Lower leg skin (tissue), 4 donors: ENCODE measurements at places on chromosomes 13 and 19. TPM values are rescaled to one million over a fixed set of nuclear protein-coding genes. Genes with fewer than 3 reads are reported as not detected.

- no peak for DNase-seq
Observed at GRCh38 chr13:27321468-27322431, 51.1 kb downstream of the RASL11A start.

DNA sequence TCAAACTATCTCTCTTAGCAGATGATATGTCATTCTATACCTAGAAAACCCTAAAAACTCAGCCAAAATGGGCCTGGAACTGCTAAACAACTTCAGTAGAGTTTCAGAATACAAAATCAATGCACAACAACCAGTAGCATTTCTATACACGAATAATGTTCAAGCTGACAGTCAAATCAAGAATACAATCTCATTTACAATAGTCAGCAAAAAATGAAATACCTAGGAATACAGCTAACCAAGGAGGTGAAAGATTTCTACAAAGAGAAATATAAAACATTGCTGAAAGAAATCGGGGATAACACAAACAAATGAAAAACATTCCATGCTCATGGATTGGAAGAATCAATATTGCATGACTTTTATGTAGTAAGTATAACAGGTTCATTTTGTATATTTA, 804.8 kb downstream of the SLITRK1 start:
- DNase-seq: no peak

- no peak for DNase-seq
Observed at GRCh38 chr13:45508776-45509175, 44.0 kb downstream of the COG3 start.

Gene ZNF224
- 21.6 TPM for total RNA-seq

Gene YJEFN3
- total RNA-seq: 0.15 TPM

- peak; percentile 66 for DNase-seq
Observed at GRCh38 chr19:18058208-18059009, 28.3 kb downstream of the IL12RB1 start.

- no peak for DNase-seq
Observed at GRCh38 chr13:97220151-97220900, 1.8 kb upstream of the MBNL2 start.

- DNase-seq: no peak
Observed at GRCh38 chr13:94860981-94861407, 148.6 kb upstream of the SOX21 start.

GRCh38 chr19:54271106-54271505, 9.8 kb downstream of the LILRB2 start:
- DNase-seq: peak; percentile 85

Gene LRRC4B
- total RNA-seq: 0.25 TPM

Gene ING1
- 14.1 TPM for total RNA-seq

Gene IL11
- 0.23 TPM for total RNA-seq

Gene UHRF1
- total RNA-seq: 1.2 TPM

Gene PEAK3
- 0.64 TPM for total RNA-seq

- DNase-seq: no peak
Observed at GRCh38 chr19:10823690-10824089, 12.3 kb downstream of the TMED1 start.

GRCh38 chr13:82688400-82688994, 1193.8 kb downstream of the SLITRK1 start:
- DNase-seq: no peak

DNA sequence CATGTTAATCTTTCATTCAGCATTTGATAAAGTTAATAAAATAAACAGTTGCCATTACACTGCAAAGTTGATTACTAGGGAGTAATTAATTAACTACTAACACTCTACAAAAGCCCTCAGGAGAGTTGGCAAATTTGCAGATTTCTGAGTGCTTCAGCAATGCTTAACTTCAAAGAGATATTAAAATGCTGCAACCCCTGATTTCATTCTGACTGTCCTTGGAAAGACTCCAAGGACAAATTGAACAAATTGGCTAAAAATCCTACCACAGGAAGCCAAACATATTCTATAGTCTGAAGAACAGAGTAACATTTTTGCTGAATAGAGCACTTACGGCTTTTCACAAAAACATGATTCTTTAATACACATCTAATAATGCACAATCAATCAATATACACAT, 1543.0 kb downstream of the SLITRK5 start:
- no peak for DNase-seq

DNA sequence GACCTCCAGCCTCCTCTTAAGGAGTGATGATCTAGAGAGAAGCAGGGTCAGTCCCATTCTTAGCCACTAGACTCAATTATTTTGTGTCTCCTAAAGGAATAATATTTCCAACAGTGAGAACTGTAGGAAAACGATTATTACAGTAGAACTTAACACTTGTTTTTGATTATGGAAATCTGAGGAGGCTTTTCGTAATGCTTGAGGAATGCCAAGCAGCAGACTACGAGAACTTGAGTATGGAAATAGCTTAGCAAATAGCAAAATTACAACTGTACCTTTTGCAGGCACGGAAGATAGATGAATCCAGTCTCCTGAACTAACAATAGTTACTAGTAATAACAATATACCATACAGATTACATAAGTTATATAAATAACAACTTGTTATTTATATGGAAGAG, 12.2 kb downstream of the BRD4 start:
- DNase-seq: no peak

DNA sequence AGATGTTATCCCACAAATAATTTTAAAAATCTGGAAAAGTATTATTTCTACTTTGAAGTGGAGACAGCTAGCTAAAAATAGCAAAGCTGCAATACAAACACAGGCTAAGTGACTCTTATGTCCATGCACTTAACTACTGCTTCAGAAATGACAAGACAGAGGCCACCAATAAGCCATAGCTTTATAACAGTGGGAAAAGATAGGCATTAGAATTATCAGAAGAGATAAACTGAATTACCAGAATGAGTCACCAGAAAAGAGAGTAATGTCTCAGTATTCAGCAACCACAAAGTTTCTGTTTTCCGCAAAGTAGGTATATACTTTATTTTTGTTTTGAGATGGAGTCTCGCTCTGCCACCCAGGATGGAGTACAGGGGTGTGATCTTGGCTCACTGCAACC, 17.1 kb downstream of the CLN5 start:
- DNase-seq: no peak

- DNase-seq: no peak
Observed at GRCh38 chr13:98915563-98915962, 62.3 kb downstream of the DOCK9 start.

Gene HCST
- 8.4 TPM for total RNA-seq

GRCh38 chr13:41939398-41939797, 21.5 kb downstream of the VWA8 start:
- DNase-seq: no peak

Gene NLRP5
- not detected for total RNA-seq

DNA sequence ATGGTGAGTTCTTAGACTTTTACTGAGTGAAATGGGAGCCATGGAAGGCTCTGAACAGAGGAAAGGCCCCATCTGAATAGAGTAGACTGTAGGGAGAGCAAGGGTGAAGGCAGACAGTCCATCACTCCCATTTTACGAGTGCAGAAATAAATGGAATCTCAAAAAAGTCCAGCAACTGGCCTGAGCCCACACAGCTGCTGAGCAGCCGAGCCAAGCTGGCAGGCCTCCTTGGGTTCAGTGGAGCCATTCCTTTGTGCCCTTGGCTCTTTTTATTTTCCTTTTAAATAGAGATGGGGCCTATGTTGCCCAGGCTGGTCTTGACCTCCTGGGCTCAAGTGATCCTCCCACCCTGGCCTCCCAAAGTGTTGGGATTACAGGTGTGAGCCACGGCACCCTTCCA, 1.0 kb upstream of the MYH14 start:
- no peak for DNase-seq

Gene FBXO17
- total RNA-seq: 34.4 TPM

Gene EVI5L
- 19.9 TPM for total RNA-seq

DNA sequence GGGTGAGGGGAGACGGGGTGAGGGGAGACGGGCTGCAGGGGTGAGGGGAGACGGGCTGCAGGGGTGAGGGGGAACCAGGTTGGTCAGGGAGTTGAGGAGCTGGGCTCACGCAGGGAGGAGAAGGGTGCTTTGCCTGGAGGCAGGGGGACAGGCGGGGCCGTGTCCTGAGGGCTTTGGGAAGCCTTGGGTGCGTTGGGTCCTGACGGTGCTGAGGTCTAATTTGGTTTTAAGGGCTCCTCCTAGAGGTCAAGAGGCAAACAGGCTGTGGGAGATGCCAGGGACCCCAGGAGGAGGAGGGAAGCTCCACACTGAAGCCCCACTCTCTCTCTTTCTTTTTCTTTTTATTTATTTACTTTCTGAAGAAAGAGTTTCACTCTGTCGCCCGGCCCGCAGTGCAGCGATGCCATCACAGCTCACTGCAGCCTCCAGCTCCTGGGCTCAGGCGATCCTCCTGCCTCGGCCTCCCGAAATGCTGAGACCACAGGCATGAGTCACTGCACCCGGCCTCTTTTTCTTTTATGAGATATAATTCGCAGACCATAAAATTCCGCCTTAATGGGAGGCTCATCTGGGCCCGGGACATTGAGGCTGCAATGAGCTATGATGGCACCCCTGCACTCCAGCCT, 9.3 kb upstream of the MISP start:
- no peak for DNase-seq

GRCh38 chr19:46461537-46461936, 9.8 kb downstream of the PNMA8A start:
- no peak for DNase-seq

DNA sequence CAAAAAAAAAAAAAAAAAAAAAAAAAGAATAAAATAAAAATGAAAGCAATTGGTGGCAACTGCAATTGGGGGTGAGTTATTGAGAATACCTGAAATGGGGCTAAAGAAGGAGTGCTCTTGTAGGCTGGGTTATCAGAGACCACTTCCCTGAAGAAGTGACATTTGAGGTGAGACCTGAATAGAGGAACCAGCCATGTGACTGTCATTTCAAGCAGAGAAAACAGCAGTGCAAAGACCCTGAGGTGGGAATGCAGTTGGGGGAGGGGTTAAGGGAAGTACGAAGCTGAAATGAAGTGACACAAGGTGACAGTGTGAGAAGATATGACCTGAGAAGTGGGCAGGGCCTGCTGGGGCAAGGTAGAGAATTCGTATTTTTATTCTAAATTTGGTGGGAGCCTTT, 4.3 kb upstream of the PALM3 start:
- DNase-seq: no peak

DNA sequence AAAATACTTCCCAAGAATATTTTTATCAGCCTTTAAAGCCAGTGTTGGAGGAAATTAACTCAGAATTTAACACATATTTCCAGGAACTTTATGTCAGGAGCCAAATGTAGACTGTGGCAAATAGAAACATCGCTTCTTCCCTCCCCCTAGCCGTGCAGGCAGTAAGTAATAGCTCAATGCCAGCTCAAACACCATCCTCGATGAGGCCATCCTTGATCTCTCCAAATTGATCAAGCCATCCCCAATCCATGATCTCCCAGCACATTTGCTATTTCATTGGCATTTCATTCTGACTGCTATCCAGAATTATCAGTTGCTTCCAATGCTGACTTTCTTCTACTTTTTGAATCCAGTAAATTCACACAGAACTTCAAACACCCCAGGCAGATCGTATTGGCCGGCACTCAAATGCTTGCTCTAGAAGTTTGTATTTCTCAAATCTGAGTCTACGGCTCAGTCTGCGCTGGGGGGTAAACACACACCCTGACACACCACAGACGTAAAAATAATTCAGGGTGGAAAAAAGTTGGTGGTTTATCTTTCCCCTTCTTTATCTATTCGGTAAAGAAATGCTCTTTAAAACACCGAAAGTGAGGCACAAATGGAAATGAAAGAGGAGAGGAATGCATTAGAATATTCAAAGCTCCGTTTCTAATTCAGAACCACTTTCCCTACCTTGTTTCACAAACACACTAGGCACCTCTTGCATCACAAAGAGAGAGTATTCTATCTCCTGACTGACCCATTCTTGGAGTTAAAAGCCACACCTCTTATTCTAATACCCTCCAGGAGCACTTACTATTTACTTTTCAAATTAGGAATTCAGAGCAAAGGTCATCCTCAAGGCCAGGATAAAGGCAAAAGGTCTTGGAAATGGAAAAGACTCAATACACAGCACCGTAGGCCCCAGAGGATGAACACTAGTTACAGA, 991 bp downstream of the OBI1 start:
- DNase-seq: no peak

DNA sequence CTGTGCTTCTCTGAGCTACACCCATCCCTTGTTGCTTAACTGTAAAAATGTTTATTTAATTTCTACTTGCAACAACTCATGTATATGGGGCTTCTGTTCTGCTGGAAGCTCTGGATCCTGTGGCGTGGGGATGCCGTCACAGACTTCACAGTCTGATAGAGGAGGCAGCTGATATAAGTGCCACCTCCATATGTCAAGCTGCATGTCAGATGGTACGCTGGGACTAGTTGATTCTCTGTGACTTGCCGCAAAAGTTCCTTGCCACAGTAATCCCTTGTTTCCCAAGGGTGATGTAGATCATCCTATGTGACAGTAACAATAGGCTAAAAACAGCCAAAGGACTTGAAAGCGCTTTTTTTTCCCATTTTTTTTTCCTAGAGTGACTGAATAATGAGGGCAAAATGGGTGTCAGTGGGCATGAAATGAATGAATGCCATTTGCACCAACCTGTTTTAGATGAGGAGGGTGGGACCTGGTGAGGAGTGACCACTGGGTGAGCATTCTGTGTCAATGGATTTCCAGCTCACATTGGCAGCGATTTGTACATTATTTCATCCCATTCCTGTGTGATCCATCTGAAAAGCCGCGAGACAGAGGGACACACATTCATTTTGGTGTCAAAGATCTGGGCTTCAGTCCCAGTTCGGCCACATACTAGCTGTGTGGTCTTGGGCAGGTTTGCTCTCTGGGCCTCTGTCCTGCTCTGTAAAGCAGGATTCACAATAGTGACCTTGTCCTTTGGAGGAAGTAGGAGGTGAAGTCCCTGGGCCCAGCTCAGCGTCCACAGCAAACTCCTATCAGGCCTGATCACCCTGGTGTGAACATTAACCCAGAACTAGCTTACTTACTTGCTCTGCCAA, 88.9 kb upstream of the RNF113B start:
- no peak for DNase-seq

- no peak for DNase-seq
Observed at GRCh38 chr13:32407854-32408253, 20.1 kb downstream of the N4BP2L1 start.

- DNase-seq: no peak
Observed at GRCh38 chr13:102686024-102686423, 8.8 kb downstream of the METTL21C start.

Gene NBEA
- total RNA-seq: 4.5 TPM

GRCh38 chr19:16117594-16118033, 5.9 kb downstream of the RAB8A start:
- DNase-seq: no peak

- no peak for DNase-seq
Observed at GRCh38 chr19:33194886-33195644, 935 bp downstream of the LRP3 start.

Gene FFAR3
- not detected for total RNA-seq

Gene UBE2L5
- total RNA-seq: not detected

GRCh38 chr13:45105895-45106294, 14.4 kb upstream of the GTF2F2 start:
- DNase-seq: no peak

DNA sequence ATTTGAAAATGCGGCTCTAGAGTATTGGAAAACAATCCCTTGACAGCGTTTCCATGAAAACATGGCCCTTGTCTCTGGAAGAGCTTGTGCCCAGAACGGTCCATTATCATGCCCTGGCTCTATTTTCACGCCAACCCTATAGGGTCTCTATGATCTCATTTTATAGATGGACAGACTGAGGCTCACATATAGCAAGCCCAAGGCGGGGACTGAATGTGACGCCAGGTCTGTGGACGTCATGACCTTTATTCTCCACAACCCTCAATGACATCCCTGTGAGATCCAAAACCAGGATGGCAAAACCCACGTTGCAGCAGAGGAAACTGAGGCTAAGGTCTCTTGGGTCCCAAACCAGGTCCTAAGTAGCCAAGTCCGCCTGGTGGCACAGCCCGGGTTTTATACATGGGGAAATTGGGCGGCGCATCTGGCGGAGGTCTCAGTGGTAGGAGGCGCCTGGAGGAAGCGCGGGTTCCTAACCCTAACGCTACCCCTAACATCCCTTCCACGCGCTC, 425 bp upstream of the COLGALT1 start:
- no peak for DNase-seq
